ENCODE measurements at places on chromosomes 5 and 9.

- DNase-seq, result peak; percentile 26
These were observed 5.3 kb downstream of the BARX1 start for GRCh38 chr9:93949694-93950449.

GRCh38 chr5:1546556-1546955, 22.8 kb upstream of the LPCAT1 start:
- DNase-seq, result no peak

DNA sequence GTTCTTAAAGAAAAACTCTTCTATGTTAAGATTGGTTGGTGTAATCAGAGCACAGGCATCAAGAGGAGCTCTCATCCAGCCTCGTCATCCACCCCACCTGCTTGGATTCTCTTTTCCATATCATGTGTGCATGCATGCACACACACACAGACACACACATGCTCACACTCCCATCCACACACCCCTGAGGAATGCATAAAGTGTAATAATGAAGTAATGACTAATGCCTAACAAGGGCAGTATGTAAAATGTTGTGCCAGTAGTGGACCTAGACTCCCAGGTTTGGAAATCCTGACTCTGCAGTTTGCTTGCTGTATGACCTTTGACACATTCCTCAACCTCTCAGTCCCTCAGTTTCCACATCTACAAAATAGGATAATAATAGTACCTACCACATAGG, 280.0 kb upstream of the ANKRD55 start:
- no peak for DNase-seq

DNA sequence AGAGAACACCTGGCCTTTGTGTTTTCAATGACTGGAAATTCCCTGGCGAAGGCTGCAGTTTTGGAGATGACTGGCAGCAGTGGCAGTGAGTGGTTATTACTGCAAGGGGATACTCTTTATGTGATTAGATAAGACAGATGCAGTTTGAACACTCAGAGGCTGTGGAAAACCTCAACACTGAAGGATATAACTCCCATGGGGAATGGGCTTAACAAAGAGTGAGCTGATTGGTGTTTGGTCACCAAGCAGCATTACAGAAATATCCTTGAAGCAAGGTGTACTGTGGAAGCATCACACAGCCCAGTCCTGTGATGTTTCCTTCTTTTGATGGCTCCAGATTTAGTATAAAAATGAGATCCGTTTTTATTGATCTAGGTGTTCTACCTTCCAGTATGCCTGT, 490.7 kb upstream of the PTPRD start:
- DNase-seq, result no peak

- DNase-seq, result no peak
These were observed 17.4 kb downstream of the AKNA start for GRCh38 chr9:114370251-114370967.

GRCh38 chr9:133873461-133873891, 118.6 kb downstream of the VAV2 start:
- DNase-seq, result no peak

DNA sequence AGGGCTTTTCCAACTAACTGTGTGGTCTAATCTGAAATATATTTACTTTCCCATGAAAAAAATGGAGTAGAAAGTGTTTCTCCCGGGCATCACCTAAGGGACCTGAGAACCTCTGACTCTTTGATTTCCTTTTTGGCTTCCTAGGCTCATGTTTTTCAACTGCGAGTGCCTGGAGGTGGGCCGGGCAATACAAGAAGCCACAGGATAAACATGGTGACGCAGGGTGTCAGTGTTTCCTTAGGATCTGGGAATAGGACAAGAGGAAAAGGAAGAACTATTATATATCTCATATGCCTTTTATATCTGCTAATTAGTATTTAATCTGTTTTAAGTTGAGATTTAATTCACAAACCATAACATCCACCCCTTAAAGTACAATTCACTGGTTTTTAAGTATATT, 11.4 kb upstream of the LECT2 start:
- DNase-seq, result no peak

DNA sequence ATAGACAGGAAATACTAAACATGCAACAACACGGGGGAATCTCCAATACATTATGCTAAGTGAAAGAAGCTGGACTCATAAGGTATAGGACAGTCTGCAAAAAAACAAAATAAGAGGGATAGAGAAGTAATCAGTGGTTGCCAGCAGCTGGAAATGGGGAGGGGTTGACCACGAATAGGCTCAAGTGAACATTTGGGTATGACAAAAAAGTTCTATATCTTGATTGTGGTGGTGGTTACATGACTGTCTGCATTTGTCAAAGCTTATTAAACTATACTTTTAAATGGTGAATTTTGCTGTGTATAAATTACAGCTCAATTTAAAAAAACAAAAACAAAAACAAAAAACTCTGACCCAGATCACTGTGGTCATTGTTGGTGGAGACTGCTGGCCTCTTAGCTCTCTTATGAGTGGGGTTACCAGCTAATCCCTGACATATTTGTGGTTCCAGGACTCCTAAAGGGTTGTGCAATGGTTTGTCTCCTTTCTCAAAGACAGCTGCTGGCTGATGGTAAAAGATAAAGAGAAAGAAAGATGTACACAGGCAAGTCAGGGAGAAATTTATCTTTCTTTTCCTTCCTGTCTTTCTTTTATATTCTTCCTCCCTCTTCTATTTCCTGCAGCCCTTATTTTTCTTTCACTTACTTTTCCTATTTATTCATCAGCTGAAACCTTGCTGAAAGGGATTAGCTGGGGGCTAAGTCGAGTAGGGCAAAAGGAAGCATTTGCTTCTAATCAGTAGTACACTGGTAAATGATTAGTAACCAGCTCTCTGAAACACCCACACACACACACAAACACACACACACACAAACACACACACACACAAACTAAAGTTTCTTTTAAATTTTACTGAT, 42.6 kb upstream of the APC start:
- DNase-seq, result peak; percentile 72

GRCh38 chr9:129453734-129454133, 167.2 kb downstream of the C9orf50 start:
- DNase-seq, result no peak

DNA sequence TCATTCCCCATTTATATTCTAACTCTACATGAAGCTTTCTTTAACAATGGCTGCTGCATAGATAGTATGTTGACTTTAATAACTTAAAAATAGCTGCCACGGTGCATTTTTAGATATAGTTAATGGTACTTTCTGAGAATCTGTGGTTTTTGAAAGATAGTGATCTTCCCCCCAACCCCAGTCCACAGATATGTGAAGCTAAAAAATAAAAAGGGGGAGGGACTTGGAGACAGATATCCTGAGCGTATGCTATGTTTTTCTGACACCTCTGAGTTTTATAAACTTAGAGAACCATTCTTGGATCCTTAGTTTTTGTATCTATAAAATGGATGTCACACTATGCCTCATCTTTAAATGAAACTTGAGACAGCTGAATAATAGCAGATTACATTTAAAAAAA, 120.5 kb downstream of the SNX18 start:
- DNase-seq, result no peak

GRCh38 chr9:70551396-70551795, 136.9 kb upstream of the KLF9 start:
- no peak for DNase-seq

- DNase-seq, result no peak
These were observed 567.6 kb upstream of the ADAMTS16 start for GRCh38 chr5:4572311-4573100.

DNA sequence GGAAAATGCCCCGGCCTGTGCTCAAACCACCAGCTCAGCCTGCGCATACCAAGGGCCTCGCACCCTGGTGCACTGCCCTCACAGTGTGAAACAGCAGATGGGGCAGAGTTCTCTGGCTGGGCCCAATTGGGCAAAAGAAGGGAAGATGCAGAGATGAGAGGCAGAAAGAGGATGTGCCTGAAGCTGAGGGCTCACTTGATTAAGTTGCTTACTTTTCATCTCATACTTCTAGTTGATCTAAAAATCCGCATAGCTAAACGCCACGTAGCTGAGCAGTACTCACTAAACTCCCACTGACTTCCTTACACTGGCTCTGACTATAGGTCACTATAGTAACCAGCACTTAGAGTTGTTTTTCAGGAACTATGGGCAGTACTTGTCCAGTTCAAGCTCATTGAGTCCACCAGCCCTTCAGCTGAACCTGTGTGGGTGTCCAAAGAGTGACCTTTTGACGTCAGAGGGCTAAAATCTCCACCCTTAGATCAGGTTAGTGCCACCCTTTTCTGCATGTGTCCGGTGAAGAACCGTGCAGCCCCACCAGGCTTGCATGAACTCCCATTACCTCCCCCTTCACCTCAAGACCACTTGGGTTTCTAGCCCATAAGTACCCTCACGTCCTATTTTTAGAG, 215.2 kb downstream of the AUH start:
- DNase-seq, result no peak

GRCh38 chr9:35357116-35357515, 132.8 kb upstream of the RUSC2 start:
- DNase-seq, result peak; percentile 71

GRCh38 chr5:149314571-149315111, 30.7 kb upstream of the GRPEL2 start:
- no peak for DNase-seq

DNA sequence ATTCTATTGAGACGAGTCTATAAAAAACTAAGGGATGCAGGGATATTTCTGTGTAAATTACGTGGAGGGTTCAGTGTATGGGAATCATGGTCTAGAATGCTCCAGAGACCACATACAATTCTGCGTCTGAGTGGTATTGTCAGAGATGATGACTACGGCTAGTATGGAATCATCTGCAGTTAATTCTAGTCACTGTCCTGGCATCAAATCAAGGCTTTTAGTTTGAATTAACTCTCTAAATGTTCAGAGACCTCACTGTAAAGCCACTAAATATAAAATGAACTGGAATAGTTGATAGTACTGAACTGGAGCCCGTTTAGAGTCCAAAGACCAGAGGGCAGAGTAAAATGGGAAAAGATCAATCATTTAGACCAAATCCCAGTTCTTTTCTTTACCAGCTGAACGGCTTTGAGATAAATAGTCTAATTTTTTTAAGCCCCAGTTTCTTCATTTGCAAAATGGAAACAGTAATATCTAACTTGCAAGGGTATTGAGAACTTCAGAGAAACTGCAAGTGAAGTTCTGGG, 599.8 kb downstream of the EBF1 start:
- DNase-seq, result no peak

DNA sequence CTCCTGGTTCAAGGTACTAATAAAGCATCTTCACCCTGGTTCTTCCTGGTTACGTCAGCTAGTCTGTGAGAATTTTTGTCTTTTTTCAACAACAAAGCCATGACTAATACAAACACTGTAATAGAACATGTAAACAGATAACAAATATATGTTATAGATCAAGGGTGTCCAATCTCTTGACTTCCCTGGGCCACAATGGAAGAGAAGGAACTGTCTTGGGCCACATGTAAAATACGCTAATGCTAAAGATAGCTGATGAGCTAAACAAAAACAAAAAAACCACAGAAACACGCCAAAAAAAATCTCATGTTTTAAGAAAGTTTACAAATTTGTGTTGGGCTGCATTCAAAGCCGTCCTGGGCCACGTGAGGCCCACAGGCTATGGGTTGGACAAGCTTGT, 124.5 kb upstream of the GNA14 start:
- DNase-seq, result no peak

DNA sequence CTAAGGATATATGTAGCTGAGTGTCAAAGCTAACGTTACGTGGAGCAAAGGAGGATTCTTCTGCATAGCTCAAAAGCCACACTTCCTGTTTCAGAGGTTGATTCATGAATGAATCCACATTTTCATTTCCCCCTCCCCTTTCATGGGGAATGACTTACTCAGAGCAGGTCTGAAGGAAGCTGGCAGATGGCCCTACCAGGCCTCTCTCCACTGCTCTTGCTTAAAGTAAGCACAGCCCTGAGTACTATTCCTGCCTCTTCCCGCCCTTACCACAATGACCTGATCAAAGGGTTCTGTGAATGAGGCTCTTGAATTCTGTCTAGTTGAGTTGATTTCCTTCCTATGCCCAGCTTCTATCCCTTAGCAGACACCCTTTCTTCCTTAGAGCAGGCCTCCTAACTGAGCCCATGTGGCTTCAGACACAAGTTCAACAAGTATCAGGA, 6.3 kb downstream of the IGIP start:
- peak; percentile 96 for DNase-seq

- no peak for DNase-seq
These were observed 617.0 kb downstream of the RAB3C start for GRCh38 chr5:59199868-59200267.
